ENCODE measurements at places on chromosomes 2 and 18.

GRCh38 chr18:79245517-79246001 is 150.2 kb upstream of the NFATC1 start:
- no peak overlapping the region for H3K27ac ChIP-seq
- no peak overlapping the region for H3K4me3 ChIP-seq
- peaks cover 20% of the 10 kb centered on the region for H3K4me1 ChIP-seq

GRCh38 chr2:12504443-12504842 is 212.3 kb upstream of the TRIB2 start:
- peaks cover 24% of the 10 kb centered on the region for H3K27me3 ChIP-seq
- DNase-seq = no peak
- H3K4me3 ChIP-seq = no peak overlapping the region
- no peaks in the 10 kb centered on the region for H3K36me3 ChIP-seq
- no peak overlapping the region for H3K27ac ChIP-seq

GRCh38 chr2:40721595-40721994 is 269.7 kb upstream of the SLC8A1 start:
- H3K27ac ChIP-seq = no peak overlapping the region
- H3K27me3 ChIP-seq = no peaks in the 10 kb centered on the region
- H3K4me1 ChIP-seq = no peaks in the 10 kb centered on the region
- no peaks in the 10 kb centered on the region for H3K36me3 ChIP-seq
- no peak overlapping the region for H3K4me3 ChIP-seq

DNA sequence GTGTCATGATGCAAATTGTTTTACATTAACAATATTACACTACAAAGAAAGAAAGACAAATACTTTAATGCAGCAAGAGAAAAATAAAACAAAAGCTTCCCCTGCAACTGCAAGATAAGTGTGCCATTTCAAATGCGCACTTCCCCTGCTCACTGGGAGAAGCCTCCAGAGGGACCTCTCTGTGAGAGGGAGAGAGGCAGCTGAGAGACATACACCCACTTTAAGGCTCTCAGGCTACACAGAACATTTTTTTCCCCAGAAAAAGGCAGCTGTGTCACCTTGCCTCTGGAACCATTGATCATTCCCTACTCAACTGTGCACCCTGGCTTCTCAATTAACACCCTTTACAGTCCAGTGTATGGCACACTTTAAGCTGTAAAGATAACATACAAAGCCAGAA is 75.2 kb downstream of the DPP4 start:
- no peaks in the 10 kb centered on the region for H3K36me3 ChIP-seq
- H3K27me3 ChIP-seq = peaks cover 6% of the 10 kb centered on the region
- H3K27ac ChIP-seq = no peak overlapping the region

DNA sequence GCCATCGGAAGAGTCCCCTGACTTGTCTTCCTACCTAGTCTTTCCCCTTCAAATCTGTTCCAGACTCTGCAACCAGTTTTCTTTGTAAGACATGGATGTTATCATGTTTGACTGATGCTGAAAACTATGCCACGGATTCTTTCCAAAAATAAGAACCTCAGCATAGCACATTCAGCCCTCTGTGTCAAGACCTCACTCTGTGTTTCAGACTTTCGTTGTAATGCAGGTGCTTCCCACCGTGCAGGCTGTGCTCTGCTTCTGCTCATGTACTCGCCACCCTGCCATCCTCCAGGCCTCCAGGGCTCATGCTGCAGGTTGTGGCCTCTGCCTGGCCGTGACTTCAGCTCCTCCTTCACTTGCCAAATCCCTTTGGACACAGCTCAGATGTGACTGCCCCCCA is 347.0 kb upstream of the RAB12 start:
- no peak overlapping the region for H3K27ac ChIP-seq
- DNase-seq = no peak
- no peaks in the 10 kb centered on the region for H3K36me3 ChIP-seq
- peaks cover 6% of the 10 kb centered on the region for H3K27me3 ChIP-seq
- no peak overlapping the region for H3K4me3 ChIP-seq
- no peaks in the 10 kb centered on the region for H3K4me1 ChIP-seq

GRCh38 chr2:112166806-112167499 is 28.8 kb downstream of the FBLN7 start:
- H3K4me3 ChIP-seq = no peak overlapping the region
- no peak overlapping the region for H3K27ac ChIP-seq
- no peaks in the 10 kb centered on the region for H3K4me1 ChIP-seq
- DNase-seq = no peak
- no peaks in the 10 kb centered on the region for H3K36me3 ChIP-seq
- no peaks in the 10 kb centered on the region for H3K27me3 ChIP-seq

GRCh38 chr18:10420561-10421352 is 33.7 kb upstream of the APCDD1 start:
- no peak for DNase-seq
- H3K27ac ChIP-seq = no peak overlapping the region
- no peak overlapping the region for H3K4me3 ChIP-seq
- H3K36me3 ChIP-seq = no peaks in the 10 kb centered on the region
- H3K27me3 ChIP-seq = peaks cover 13% of the 10 kb centered on the region

- H3K4me3 ChIP-seq = peak overlapping the region; percentile 20
- H3K36me3 ChIP-seq = peaks cover 7% of the 10 kb centered on the region
- H3K27ac ChIP-seq = peak overlapping the region; percentile 69
- peaks cover 34% of the 10 kb centered on the region for H3K4me1 ChIP-seq
- DNase-seq = no peak
These were observed 126.6 kb downstream of the ZNF532 start for GRCh38 chr18:58991167-58991798.

- H3K4me3 ChIP-seq = no peak overlapping the region
- peaks cover 19% of the 10 kb centered on the region for H3K4me1 ChIP-seq
- H3K27me3 ChIP-seq = no peaks in the 10 kb centered on the region
- H3K36me3 ChIP-seq = peaks cover 59% of the 10 kb centered on the region
These were observed 42.9 kb upstream of the CABYR start for GRCh38 chr18:24095976-24096375.

- DNase-seq = no peak
- peaks cover 7% of the 10 kb centered on the region for H3K27me3 ChIP-seq
- no peak overlapping the region for H3K4me3 ChIP-seq
- no peaks in the 10 kb centered on the region for H3K4me1 ChIP-seq
These were observed 124.7 kb downstream of the MREG start for GRCh38 chr2:215888680-215889079.

DNA sequence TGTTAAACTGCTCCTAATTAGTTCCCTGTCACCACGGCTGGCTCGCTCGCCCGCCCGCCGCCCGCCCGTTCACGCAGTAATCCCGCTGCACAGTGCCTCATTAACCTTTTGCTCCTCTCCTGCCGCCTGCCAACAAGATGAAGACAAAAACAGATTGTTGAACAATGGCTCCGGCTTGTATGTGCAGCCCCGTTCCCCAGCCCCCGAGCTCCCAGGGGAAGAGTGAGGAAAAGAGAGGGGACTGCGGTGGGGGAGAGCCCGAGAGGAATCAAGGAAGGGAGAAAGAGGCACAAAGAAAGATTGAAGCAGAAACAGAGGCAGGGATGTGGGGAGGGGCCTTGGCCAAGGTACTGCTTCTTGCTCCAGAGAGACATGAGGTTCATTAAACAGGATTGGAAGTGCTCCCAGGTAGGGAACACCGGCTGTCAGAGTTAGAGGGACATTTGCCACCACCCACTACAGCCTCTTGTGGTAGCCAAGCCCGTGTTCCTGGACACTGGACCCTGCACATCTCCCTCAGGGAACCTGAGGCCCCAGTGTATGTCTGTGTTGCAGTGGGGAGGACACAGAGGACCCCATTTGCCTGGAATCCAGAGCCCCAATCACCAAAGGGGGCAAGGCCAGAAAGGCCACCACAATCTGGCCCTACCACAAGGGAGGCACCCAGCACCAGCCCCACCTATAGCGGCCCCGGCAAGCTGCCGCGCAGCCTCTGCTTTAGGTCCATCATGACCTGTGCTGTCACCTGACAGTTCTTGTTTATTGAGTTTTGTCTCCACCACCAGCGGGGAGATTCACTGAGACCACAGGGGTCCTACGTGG is 38.1 kb downstream of the EMX1 start:
- H3K36me3 ChIP-seq = no peaks in the 10 kb centered on the region
- no peak overlapping the region for H3K27ac ChIP-seq
- no peak overlapping the region for H3K4me3 ChIP-seq
- no peaks in the 10 kb centered on the region for H3K4me1 ChIP-seq

DNA sequence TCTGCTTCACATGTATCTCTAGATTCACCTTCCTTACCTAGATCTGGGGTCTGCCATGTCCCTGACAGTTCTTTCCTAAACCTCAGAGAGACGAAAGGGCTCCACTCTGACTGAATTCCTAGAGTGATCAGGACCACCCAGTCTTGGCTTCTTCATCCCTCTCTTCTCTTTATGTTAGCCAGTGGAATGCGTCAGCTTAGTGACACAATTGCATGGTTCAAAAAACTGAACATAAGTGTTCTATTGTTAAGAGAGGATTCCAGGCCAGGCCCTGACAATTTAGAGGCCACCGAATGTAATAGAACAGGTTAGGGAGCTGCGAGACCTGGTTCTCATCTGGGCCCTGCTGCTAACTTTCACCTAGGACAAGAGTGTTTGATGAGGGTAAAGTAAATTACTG is 10.0 kb downstream of the PRELID3A start:
- no peak for DNase-seq
- no peak overlapping the region for H3K27ac ChIP-seq
- no peaks in the 10 kb centered on the region for H3K36me3 ChIP-seq
- H3K4me3 ChIP-seq = no peak overlapping the region
- peaks cover 15% of the 10 kb centered on the region for H3K4me1 ChIP-seq

DNA sequence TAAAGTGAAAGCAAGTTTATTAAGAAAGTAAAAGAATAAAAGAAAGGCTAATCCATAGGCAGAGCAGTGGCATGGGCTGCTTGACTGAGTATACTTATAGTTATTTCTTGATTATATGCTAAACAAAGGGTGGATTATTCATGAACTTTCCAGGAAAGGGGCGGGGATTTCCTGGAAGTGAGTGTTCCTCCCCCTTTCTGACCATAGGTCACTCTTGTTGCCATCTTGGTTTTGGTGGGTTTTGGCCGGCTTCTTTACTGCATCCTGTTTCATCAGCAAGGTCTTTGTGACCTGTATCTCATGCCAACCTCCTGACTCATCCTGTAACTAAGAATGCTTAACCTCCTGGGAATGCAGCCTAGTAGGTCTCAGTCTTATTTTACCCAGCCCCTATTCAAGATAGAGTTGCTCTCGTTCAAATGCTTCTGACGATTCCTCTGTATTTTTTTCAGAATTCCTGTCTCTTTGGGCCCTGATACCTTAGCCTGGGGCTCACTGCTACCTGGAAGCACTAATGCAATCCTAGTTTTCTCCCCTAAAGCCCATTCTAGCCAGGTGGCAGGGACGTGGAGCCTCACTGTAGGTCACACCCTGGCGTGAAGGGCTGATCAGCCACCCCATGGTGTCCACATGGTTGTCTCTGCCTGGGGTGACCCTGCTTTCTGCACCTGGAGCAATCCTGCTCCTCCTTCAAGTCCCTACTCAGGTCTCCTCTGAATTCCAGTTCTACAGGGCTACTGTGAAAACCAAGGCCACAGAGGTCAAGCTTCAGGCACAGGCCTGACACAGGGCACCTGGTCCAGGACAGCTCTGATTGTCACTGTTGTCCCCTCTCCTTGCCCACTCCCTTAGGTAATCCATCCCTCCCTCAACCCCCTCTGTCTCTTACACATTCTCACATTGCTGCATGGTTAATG is 6.0 kb upstream of the SLC35F6 start:
- H3K36me3 ChIP-seq = no peaks in the 10 kb centered on the region
- H3K27ac ChIP-seq = no peak overlapping the region
- H3K4me1 ChIP-seq = peaks cover 8% of the 10 kb centered on the region
- no peak overlapping the region for H3K4me3 ChIP-seq

GRCh38 chr2:63875131-63875527 is 33.4 kb downstream of the UGP2 start:
- no peak overlapping the region for H3K4me3 ChIP-seq
- peaks cover 2% of the 10 kb centered on the region for H3K4me1 ChIP-seq
- DNase-seq = no peak
- no peaks in the 10 kb centered on the region for H3K27me3 ChIP-seq
- no peak overlapping the region for H3K27ac ChIP-seq
- H3K36me3 ChIP-seq = peaks cover 63% of the 10 kb centered on the region

- peaks cover 2% of the 10 kb centered on the region for H3K4me1 ChIP-seq
- H3K27ac ChIP-seq = no peak overlapping the region
- no peak for DNase-seq
- H3K36me3 ChIP-seq = no peaks in the 10 kb centered on the region
- H3K4me3 ChIP-seq = no peak overlapping the region
These were observed 78.3 kb upstream of the PAX8 start for GRCh38 chr2:113357071-113357470.

DNA sequence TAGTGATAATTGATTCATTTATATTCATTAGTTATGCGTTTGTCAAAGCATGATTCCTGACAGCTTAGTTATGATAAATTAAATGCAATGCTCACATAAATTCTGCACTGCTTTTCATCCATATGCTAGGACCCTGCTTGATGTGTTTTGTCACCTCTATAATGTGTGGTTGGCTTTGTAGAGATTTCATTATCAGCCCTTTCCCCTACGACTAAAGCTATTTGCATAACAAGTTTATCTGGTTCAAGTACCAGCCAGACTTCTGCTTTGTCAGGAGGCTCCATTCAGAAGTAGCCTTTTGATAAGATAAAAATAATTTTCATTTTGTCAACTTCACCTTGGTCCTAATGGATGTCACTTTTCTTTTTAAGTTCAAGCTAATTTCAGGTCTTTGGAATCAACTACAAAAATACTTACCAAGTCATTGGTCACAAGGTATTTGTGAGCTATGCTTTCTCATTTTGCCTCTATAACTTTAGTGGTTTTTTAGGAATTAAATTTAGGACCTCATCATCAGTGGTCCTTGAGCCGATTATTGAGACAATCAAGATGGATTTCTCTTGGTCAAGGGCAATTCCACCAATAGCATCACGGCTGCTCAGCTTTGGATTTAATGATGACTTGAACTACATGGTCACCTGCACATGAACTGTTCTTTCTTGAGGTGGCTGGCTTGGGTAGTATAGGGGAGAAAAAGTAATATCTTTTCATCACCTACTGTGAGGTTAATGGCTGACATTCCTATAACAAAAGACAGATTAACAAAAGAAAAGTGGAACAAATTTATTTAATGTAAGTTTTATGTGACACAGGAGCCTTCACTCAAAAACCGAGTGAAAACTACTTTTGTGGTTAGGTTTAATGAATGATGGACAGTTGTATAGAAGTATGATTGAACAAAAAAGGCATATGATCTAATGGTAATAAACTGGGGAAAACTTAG is 162.1 kb downstream of the MYO3B start:
- H3K4me3 ChIP-seq = no peak overlapping the region
- DNase-seq = no peak
- H3K36me3 ChIP-seq = no peaks in the 10 kb centered on the region
- H3K4me1 ChIP-seq = no peaks in the 10 kb centered on the region
- H3K27me3 ChIP-seq = no peaks in the 10 kb centered on the region

GRCh38 chr2:74089816-74090745 is 57.6 kb downstream of the BOLA3 start:
- H3K27ac ChIP-seq = no peak overlapping the region
- H3K27me3 ChIP-seq = no peaks in the 10 kb centered on the region
- no peak for DNase-seq

Measured in activated B cell treated with CpG ODN at 0.5 μM for 24 hours (primary cell).